ENCODE measurements at places on chromosomes 16 and 17.

DNA sequence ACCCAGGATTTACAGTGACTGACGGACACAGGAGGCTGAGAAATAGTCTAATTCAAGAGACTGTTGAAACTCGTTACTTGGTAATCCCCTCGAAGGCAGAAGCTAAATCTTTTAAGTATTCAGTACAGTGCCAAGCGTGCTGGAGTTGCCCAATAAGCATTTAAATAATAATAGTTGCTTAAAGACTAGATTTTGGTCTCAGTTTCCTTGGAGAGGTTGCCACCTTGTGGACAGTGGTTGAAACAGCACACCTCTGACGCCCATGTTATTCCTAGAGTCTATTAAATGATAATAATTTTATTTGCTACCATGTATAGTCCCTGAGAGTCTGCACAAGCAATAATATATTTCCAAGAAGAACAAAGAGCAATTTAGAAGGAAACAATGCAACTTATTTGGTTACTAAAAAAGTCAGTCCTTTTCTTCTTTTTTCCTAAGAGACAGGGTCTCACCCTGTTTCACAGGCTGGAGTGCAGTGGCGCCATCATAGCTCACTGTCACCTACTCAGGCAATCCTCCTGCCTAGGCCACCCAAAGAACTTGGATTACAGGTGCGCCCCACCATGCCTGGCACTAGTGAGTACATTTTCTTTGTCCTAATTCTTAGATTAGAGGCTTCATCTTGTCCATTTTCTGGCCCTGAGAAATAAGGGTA is 138.0 kb upstream of the NUDT7 start:
- no peak overlapping the region for H3K4me3 ChIP-seq
- H3K36me3 ChIP-seq = no peaks in the 10 kb centered on the region
- H3K4me1 ChIP-seq = peaks cover 9% of the 10 kb centered on the region
- H3K27ac ChIP-seq = no peak overlapping the region

GRCh38 chr17:4678448-4679026 is 25.4 kb downstream of the PELP1 start:
- DNase-seq = peak; percentile 61
- peak overlapping the region; percentile 29 for H3K27ac ChIP-seq
- H3K4me3 ChIP-seq = no peak overlapping the region

- H3K4me3 ChIP-seq = peak overlapping the region; percentile 71
- H3K36me3 ChIP-seq = no peaks in the 10 kb centered on the region
- H3K27me3 ChIP-seq = no peaks in the 10 kb centered on the region
- peak overlapping the region; percentile 66 for H3K27ac ChIP-seq
Measured at GRCh38 chr16:50154420-50154950, 1.4 kb downstream of the TENT4B start.

DNA sequence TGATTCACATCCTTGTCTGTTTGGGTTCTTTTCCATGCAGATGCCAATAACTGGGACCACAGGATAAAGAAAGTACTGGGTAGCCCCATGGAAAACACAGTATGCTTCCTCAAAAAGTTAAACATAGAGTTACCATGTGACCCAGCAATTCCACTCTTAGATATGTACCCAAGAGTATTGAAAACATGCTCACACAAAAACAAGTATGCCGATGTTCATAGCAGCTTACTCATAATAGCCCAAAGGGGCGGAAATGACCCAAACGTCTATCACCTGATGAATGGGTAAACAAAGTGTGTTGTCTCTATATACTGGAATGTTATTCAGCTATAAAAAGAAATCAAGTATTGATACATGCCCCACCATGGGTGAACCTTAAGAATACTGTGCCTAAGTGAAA is 55.4 kb downstream of the CYB5B start:
- H3K4me3 ChIP-seq = no peak overlapping the region
- no peaks in the 10 kb centered on the region for H3K27me3 ChIP-seq
- peak overlapping the region; percentile 73 for H3K27ac ChIP-seq
- DNase-seq = no peak
- peaks cover 74% of the 10 kb centered on the region for H3K4me1 ChIP-seq
- H3K36me3 ChIP-seq = no peaks in the 10 kb centered on the region

- no peaks in the 10 kb centered on the region for H3K4me1 ChIP-seq
- no peak for DNase-seq
- H3K27me3 ChIP-seq = no peaks in the 10 kb centered on the region
- H3K4me3 ChIP-seq = no peak overlapping the region
- no peak overlapping the region for H3K27ac ChIP-seq
Measured at GRCh38 chr16:82880346-82880745, 253.6 kb downstream of the CDH13 start.

- no peak overlapping the region for H3K27ac ChIP-seq
- H3K27me3 ChIP-seq = no peaks in the 10 kb centered on the region
- H3K4me3 ChIP-seq = no peak overlapping the region
- DNase-seq = no peak
- H3K36me3 ChIP-seq = no peaks in the 10 kb centered on the region
- no peaks in the 10 kb centered on the region for H3K4me1 ChIP-seq
Measured at GRCh38 chr17:77441940-77442339, 301.2 kb downstream of the SEC14L1 start.

GRCh38 chr17:19242323-19242722 is 5.2 kb downstream of the EPN2 start:
- no peaks in the 10 kb centered on the region for H3K27me3 ChIP-seq
- peak; percentile 16 for DNase-seq
- peaks cover 54% of the 10 kb centered on the region for H3K4me1 ChIP-seq
- no peak overlapping the region for H3K4me3 ChIP-seq
- H3K27ac ChIP-seq = peak overlapping the region; percentile 10
- peaks cover 7% of the 10 kb centered on the region for H3K36me3 ChIP-seq

- peak overlapping the region; percentile 59 for H3K27ac ChIP-seq
- DNase-seq = no peak
- peaks cover 8% of the 10 kb centered on the region for H3K36me3 ChIP-seq
- peaks cover 68% of the 10 kb centered on the region for H3K4me1 ChIP-seq
- no peaks in the 10 kb centered on the region for H3K27me3 ChIP-seq
Measured at GRCh38 chr16:81445143-81445961, 744 bp downstream of the CMIP start.

- no peaks in the 10 kb centered on the region for H3K27me3 ChIP-seq
- H3K27ac ChIP-seq = no peak overlapping the region
- H3K4me3 ChIP-seq = no peak overlapping the region
- peaks cover 12% of the 10 kb centered on the region for H3K36me3 ChIP-seq
- DNase-seq = no peak
- H3K4me1 ChIP-seq = peaks cover 22% of the 10 kb centered on the region
Measured at GRCh38 chr17:36945959-36946725, 2.6 kb upstream of the AATF start.

DNA sequence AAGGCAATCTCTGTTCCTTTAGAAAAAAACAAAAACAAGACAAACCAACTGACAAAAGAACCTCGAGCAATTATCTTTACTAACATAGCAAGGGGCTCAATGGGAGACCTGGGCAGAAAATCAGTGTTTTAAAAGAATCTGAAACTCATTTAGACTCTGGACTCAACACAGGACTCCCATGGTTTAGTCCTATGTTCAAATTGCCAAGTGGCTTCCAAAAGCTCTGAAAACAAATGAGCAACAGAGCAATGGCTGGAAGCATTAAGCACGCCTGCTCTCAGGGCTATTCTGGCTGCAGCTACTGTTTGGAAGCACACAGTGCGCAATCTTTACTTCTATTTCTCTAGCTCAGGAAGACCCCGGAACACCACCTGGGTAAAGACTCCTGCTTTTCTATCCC is 162.0 kb downstream of the AATF start:
- no peaks in the 10 kb centered on the region for H3K27me3 ChIP-seq
- H3K4me3 ChIP-seq = no peak overlapping the region
- no peak overlapping the region for H3K27ac ChIP-seq
- peaks cover 27% of the 10 kb centered on the region for H3K36me3 ChIP-seq
- DNase-seq = no peak
- no peaks in the 10 kb centered on the region for H3K4me1 ChIP-seq

- H3K4me3 ChIP-seq = no peak overlapping the region
- peaks cover 37% of the 10 kb centered on the region for H3K27me3 ChIP-seq
- H3K36me3 ChIP-seq = no peaks in the 10 kb centered on the region
- DNase-seq = no peak
Measured at GRCh38 chr16:9203956-9204355, 112.5 kb downstream of the HAPSTR1 start.

DNA sequence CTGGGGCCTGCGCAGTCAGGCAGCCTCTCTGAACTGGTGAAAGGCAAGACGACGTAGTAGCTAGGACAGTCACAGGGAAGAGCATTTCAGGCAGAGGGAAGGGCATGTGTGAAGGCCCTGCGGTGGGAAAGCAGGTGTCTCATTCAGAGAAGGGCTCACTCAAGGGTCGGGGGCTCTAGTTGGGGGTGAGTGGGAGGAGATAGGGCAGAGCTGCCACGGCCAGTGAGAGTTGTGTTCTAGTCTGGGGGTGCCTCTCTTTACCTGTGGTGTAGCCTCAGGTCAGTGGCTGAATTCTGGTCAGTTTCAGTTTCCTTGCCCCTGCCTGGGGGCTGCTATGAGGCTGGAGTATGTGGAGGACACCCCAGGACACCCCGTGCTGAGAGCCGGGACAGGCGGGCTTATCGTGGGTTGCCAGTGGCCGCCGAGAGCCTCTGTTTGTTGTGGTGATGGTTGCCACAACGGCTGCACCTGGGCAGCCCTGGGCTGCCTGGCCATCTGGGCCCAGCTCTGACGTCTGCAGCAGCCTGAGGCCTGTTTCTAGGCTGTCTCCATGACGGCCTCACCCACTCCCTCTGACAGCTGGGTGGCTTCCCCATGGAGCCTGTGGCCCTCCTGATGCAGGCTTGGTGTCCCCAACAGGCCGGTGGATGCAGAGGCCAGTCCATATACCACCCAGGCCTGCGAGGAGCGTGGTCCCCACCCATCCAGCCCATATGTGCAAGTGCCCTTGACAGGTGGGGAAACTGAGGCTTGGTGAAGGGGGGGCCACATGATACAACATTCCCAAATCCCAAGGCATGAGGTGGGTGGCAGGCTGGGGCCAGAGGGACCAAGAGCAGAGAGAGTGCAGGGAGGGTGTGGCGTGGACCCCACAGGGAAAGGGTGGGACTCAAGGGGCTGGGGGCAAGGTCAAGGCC is 10.8 kb downstream of the MAP2K3 start:
- H3K4me1 ChIP-seq = peaks cover 6% of the 10 kb centered on the region
- no peak for DNase-seq
- H3K27ac ChIP-seq = no peak overlapping the region
- H3K4me3 ChIP-seq = no peak overlapping the region

- H3K27me3 ChIP-seq = peaks cover 14% of the 10 kb centered on the region
- H3K36me3 ChIP-seq = no peaks in the 10 kb centered on the region
- DNase-seq = no peak
- H3K27ac ChIP-seq = no peak overlapping the region
- H3K4me3 ChIP-seq = no peak overlapping the region
- no peaks in the 10 kb centered on the region for H3K4me1 ChIP-seq
Measured at GRCh38 chr16:77462894-77463293, 28.1 kb upstream of the ADAMTS18 start.

DNA sequence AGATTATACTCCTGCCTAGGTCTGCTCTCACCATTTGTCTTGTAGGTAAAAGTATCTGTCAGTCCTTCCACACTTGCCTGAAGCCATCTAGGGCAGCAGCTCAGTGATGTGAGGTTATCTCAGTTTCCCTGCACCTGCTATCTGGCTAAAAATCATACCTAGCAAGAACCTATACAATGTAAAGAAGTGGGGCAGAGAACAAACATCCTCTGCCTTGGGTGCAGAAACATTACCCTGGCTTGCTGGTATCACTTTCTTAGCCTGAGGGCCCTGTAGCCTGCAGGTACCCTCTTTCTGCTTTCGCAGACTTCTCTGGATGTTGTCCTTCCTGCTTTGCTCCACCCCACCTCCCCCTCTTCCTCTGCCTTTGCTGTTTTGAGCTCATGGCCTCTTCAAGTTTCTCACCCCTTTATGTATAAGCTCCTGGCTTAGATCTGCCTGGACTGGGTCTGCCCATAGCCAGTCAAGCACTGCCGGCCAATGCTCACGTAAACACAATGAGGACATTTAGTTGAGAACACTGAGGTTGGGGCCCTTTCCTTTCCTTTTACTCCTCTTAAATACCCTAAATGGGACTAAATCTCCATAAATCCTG is 8.7 kb upstream of the SDK2 start:
- no peaks in the 10 kb centered on the region for H3K36me3 ChIP-seq
- H3K27ac ChIP-seq = no peak overlapping the region
- H3K4me3 ChIP-seq = no peak overlapping the region
- H3K27me3 ChIP-seq = peaks cover 9% of the 10 kb centered on the region

DNA sequence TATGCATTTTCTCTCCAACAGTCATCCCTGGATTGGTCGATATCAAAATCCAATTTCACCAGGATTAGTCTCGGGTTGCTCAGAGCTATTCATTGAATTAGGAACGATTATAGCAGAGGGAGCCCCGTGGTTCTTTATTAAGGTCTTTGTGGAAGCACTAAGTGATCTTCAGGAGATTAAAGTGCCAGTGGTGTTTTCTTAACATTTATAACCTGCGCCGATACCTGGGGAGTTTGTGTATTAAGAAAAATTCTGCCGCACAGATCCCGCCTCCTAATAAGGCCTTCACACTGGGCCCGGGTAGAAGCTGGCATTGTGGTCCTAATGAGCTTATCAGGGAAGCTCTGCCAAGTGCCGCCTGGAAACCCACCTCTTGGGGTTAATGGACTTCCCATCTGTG is 238.7 kb downstream of the RBFOX1 start:
- H3K27me3 ChIP-seq = no peaks in the 10 kb centered on the region
- H3K4me1 ChIP-seq = no peaks in the 10 kb centered on the region
- no peak for DNase-seq
- no peak overlapping the region for H3K27ac ChIP-seq

DNA sequence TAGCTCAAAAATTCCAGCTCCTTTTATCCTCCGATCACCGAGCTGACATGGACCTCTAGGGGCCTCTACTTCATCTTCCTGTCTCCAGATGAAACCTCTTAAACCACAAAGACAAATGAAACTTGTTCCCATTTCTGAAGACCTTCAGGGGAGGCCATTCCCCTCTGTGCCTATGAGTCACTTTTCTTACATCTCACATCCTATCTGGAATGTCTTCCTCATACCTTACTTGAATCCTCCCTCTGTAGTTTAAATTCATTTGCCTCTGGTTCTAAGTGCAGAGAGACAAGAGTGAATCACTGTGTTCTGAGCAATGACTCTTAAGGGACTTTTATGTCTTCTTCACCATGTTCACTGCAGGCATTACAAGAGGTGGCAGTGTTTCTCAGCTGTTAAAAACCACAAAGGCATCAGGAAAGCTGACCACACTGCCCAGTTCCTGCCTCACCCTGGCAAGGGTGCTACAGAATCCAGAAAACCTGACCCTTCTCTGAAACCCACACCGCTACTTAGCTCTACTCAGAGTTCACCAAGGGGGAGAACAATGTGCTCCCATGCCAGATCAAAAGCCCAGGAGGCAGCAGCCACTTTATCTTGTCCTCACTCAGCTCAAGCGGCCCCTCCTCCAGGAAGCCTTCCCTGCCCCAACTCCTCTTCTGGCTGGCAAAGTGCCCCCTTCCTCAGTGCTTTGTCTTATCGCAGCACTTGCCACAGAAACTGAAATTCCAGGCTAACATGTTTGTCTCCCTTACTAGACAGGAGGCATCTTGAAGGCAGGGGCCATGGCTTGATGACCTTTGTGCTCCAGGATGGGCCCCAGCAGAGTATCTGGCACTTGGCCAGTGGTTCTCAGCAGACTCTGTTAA is 6.4 kb downstream of the CUEDC1 start:
- H3K27me3 ChIP-seq = no peaks in the 10 kb centered on the region
- no peaks in the 10 kb centered on the region for H3K36me3 ChIP-seq
- peak overlapping the region; percentile 45 for H3K4me3 ChIP-seq
- peaks cover 98% of the 10 kb centered on the region for H3K4me1 ChIP-seq
- peak; percentile 100 for DNase-seq

- peaks cover 23% of the 10 kb centered on the region for H3K36me3 ChIP-seq
- peaks cover 91% of the 10 kb centered on the region for H3K4me1 ChIP-seq
- no peak overlapping the region for H3K4me3 ChIP-seq
- H3K27ac ChIP-seq = peak overlapping the region; percentile 29
- DNase-seq = no peak
- H3K27me3 ChIP-seq = no peaks in the 10 kb centered on the region
Measured at GRCh38 chr16:69438465-69438864, 14.0 kb downstream of the CYB5B start.

Data from HCT116 (cell line).